ENCODE measurements at places on chromosomes 6 and 20.

DNA sequence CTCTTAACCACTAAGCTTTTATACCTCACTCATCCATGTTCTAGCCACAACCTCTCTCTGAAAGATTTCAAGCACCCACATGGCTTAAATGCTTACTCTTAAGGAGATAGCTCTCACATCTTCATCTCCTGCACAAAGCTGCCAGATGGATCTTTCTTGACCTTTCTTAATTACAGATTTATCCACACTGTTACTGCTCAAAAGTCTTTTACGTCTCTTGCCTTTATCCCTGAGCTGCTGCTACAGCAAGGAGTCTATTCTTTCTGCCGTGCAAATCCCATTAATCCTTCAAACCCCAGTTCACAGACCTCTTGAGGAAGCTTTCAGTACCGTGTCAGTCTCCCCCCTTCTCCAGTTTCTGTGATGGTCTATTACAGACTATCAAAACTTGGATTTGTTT is 54.6 kb downstream of the B4GALT5 start:
- no peak for DNase-seq

DNA sequence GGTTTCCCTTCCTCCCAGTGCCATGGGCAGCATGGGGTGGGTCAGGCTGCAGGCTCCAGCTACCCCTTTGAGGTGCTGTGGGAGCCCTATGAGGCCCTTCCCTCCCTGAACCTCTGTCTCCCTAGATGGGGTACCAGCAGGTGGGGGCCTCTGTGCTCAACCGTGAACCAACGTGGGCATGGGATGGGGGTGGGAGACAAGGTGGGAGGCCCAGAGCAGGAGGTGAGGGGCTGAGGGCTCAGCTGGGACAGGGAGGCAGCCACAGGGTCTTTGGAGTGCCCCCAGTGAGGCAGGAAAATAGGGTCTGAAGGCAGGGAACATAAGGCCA is 33.3 kb downstream of the SUN5 start:
- no peak for DNase-seq

- peak; percentile 82 for DNase-seq
These were observed 37.0 kb downstream of the SYTL3 start for GRCh38 chr6:158686791-158687381.

DNA sequence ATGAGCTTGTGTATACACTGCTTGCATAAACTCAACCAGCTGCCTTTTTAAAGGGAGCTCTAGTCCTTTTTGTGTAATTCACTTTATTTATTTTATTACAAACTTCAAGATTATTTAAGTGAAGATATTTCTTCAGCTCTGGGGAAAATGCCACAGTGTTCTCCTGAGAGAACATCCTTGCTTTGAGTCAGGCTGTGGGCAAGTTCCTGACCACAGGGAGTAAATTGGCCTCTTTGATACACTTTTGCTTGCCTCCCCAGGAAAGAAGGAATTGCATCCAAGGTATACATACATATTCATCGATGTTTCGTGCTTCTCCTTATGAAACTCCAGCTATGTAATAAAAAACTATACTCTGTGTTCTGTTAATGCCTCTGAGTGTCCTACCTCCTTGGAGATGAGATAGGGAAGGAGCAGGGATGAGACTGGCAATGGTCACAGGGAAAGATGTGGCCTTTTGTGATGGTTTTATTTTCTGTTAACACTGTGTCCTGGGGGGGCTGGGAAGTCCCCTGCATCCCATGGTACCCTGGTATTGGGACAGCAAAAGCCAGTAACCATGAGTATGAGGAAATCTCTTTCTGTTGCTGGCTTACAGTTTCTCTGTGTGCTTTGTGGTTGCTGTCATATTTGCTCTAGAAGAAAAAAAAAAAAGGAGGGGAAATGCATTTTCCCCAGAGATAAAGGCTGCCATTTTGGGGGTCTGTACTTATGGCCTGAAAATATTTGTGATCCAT is 15.3 kb downstream of the TNFAIP3 start:
- peak; percentile 54 for DNase-seq

GRCh38 chr20:6515261-6515660 is 252.2 kb upstream of the BMP2 start:
- DNase-seq = no peak

GRCh38 chr20:53030061-53030460 is 57.9 kb downstream of the TSHZ2 start:
- peak; percentile 14 for DNase-seq

DNA sequence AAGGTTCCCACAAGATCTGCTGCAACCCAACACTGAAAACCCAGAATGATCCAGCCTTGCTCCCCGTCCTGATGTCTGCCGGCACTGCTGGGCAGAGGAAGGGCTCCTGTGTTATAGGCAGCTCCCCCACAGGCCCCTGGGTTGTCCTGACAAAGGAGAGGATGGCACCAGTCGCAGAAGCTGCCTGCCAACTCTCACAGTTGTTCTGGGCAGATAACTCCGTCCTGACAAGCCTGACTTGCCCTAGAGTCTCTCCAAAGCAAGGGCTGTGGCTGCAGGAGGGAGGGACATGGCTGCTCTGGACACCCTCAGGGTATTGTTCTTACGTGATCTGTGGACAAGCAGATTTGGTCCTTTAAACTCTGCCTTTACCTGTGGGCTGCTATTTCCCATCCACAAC is 243.8 kb downstream of the CDH26 start:
- no peak for DNase-seq

GRCh38 chr6:77356821-77357220 is 106.5 kb downstream of the HTR1B start:
- DNase-seq = no peak

DNA sequence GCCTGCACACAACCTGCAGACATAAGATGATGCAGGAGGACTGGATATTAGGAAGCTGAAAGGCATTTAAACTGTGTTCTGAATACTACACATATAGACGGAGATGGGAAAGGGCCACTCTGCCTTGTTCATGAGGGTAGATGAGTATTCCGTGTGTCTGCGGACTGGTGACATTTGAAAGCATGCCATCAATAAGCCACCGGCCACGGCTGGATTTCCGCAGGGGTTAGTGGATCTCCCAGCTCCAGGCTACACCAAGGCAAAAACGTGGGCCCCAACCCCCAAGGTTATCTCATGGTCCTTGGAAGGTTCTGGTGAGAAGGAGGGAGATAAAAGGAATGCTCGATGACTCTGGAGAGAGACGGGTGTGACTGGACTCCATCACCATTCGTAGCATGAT is 78.6 kb upstream of the THBS2 start:
- DNase-seq = no peak

DNA sequence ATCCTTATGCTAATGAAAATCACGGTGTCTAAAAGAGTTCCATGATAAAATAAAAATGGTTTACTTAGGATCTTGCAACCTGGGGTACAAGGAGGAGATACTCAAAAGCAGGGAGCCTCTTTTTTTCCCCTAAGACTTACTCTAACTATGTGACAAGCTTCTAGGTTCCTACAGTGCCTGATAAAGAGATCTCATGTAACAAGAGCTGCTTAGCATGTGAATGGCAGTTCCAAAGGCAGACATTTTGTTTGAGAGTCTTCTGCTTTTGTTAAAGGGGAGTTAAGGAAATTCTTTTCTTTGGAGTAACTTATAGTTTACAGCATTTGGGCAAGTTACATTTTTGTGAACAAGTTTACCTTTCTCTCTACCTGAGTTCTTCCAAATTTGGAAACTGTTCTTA is 945.8 kb upstream of the ADGRB3 start:
- no peak for DNase-seq

DNA sequence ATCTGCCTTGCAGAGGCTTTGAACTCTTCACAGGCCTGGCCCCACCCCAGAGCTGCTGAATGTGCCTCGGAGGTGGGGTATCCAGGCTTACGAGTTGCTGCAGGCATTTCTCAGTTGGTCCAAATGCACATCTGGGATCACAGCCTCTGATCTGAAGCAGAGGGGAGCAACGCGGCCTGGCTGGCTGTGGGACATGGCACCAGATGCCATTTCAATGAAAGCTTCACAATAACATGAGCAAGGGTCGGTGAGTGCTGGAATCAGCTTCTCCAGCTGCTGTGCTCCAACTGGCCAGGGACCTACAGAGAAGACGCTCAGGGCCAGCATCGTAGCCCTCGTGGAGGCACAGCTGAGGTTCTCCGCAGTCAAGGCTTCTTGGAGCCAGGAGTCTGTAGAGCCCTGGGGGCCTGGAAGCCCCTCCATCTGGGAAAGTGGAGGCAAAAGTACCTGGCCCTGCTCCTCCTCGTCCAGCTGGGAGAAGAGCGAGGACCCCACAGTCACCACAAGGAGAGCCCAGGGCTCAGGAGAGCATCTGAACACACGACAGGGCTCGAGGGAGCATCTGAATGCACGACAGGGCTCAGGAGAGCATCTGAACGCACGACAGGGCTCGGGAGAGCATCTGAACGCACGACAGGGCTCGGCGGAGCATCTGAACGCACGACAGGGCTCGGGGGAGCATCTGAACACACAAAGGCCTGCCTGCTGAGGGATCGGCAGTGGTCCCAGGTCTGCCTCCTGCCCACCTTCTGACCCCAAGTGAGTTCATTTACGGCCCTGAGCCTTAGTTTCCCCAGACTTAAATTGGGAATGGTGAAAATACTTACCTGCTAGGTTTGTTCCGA is 165.2 kb downstream of the DLL1 start:
- no peak for DNase-seq

GRCh38 chr6:37558168-37558567 is 58.5 kb upstream of the CCDC167 start:
- DNase-seq = no peak

- DNase-seq = no peak
These were observed 13.2 kb downstream of the DSP start for GRCh38 chr6:7554533-7555275.

DNA sequence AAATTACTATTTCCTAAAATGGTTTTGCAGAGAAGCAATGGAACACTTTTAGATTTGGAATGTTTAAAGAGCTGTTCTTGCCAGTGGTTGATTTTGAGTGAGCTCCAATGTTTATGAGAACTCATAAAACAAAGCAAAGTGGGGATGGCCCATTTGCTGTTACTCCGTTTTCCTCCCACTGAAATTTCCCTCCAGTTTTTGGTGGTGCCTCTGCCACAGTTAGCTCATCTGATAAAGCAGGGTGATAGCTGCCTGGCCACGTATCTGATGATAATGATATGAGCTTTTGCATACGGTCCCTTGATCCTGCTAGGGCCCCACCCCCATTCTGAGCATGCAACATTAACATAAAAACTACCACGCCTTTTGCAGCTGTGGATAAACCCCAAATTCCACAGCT is 10.4 kb downstream of the CD83 start:
- no peak for DNase-seq

GRCh38 chr6:24100024-24100769 is 25.8 kb upstream of the NRSN1 start:
- DNase-seq = no peak

GRCh38 chr6:23591761-23592160 is 534.3 kb upstream of the NRSN1 start:
- no peak for DNase-seq

- DNase-seq = no peak
These were observed 31.6 kb upstream of the CHRNA4 start for GRCh38 chr20:63392465-63393365.

DNA sequence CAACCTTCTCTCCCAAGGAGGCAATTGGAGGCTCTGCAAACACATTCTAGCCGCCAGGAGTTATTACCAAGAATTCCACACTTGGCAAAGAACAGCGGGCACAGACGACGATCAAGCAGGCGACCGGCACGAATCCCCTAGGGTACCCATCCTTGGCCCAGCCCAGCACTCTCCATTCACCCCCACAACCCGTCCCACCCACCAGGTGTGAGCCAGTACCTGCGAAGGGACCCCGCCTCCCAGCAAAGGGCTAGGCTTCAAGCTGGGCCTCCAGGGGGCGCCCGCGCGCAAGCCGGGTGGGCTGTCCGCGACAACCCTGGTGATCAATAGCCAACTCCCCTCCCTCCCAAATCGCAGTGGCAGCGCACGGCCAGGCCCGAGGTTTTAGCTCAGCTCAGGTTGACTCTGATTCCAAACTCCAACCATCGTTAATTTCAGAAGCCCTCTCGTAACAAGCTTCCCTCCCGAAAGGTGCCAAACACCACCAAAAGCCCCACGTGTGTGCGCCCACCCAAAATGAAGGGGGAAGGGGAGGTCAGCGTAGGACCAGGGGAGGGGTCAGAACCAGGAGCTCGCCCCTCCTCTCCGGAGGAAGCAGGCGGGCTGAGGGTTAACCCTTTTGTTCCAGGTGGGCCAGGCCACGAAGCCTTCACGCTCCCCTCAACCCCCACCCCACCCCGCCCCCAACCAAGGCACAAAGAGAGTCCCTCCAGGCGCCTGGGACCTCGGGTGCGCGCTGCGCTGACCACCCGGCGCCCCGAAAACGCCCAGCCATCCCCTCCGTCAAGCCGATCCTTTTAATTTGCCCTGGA is 2.1 kb downstream of the SALL4 start:
- peak; percentile 39 for DNase-seq

DNA sequence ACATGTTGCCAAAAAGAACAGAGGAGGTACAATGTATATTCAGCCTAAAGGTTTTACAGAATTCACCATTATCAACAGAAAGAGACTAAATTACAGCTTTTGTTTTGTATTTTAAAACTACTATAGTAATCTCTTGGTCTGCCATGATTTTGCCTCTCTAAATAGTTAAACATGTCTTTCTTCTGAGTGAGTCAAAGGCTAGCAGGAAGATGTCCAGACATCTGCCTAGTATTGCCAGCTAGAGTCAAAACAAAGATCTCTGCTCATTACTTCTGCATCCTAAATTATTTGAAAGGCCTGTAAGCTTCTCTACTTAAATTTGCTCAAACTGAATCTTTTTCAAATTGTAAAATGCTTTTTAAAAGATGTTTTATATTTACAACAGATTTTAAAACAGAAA is 8.8 kb downstream of the ASF1A start:
- no peak for DNase-seq

DNA sequence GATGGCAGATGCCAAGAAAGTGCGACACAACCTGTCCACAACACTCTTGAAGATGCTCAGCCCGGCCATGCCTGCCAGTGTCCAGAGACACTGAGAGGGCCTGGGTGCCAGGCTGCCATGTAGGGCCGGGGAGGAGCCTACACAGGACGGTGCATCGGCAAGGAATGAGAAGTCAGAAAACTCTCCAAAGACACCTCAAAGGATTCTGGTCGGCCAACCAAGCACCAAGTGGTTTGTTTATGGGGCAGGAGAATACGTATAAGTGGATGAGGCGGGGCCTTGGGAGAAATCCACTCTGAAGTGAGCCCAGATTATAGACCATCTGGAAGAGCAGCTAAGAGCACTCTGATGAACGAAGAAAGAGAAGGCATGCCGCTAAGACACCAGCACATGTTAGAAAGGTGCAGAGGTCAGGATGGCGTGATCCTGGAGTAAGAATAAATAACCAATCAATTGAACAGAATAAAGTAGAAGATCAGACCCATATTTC is 120.7 kb upstream of the FOXQ1 start:
- no peak for DNase-seq

GRCh38 chr6:135173242-135173988 is 7.7 kb upstream of the MYB start:
- DNase-seq = no peak

DNA sequence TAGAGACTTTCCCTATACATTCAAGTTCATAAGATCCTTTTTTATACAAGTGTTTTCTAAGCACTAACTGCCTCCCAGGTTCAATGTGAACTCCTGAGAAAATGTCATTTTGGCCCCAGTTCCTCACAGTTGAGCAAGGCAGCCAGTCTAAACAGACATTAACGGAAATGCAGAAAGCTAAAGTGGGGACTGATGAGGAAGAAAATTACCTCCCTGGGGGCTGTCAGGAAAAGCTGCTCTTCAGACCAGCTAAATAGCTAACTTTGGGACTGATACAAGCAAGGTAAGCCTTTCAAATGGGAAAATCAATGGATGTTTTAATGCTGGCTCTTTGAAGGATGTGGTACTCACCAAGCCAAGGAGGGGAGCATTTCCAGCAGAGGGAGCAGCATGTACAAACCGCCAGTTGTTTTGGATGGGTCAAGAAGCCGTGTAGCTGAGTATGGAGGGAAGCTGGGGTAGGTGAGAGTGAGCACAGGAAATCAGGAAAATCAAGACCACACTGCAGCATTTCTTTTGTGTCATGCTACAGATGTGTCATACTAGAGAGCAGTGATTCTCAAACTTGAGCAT is 180.8 kb upstream of the CHD6 start:
- DNase-seq = no peak

Data from CD4-positive, alpha-beta T cell treated with Interleukin-1 beta for 1 hour (primary cell).